ENCODE measurements at places on chromosomes 11 and 22. TPM values are rescaled to one million over a fixed set of nuclear protein-coding genes. Genes with fewer than 3 reads are reported as not detected.

The CD248 gene
- total RNA-seq: 38.6 TPM

The YDJC gene
- total RNA-seq: 9.0 TPM

The SMTNL1 gene
- total RNA-seq: not detected

DNA sequence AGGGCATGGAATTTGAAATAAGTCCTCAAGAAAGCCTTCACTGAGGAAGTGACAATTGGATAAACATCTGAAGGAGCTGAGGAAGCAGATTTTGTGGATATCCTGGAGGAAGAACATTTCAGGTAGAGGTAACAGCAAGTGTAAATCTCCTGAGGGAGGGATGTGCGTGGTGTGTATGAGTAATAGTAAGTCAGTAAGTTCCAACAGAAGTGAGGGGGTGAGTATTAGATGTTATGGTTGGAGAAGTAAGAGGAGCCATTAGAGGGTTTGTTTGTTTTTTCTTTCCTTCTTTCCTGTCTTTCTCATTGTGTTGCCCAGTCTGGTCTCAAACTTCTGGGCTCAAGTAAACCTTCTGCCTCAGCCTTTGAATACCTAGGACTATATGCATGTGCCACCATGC is 29.0 kb downstream of the ANKRD42 start:
- DNase-seq: no peak

GRCh38 chr11:118088531-118088930 is 1.8 kb upstream of the SMIM35 start:
- no peak for DNase-seq

GRCh38 chr11:81915045-81915444 is 818.6 kb downstream of the FAM181B start:
- no peak for DNase-seq

DNA sequence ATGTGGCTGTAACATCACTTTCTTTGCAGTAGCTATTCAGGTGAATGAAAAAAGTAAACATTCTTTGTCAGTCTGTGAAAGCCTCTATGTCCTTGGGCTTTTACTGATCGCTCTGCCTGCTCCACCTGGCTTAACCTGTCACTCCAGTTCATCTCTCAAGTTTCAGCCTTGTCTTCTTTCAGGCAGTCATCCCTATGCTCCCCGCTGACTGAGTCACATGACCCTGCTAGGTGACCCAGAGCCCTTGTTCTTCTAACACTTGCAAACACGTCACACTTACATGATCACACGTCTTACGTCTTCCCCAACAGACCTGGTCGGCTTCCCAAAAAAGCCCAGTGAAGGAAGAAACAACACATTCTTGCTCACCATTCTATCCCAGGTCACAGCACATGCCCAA is 499.3 kb upstream of the TENM4 start:
- DNase-seq: no peak

DNA sequence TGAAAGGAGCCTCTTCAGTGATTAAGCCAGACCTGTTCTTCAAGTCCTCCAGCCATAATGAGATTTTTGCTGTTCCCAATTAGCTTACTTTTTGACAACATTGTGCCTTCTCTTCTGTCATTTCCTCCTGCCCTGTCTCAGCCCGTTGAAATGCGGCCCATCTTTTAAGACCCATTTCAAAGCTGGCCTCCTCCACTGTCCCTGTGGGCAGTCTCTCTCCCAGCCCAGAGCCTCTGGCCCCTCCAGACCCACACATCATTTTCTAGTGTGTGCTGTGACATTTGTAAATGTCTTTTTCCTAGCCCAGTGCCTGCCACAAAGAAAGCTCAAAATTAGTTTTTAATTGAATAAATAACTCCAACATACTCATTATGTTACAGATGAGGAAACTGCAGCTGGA is 70.9 kb downstream of the BUD13 start:
- DNase-seq: no peak

GRCh38 chr11:16817351-16817750 is 78.9 kb downstream of the C11orf58 start:
- DNase-seq: no peak

DNA sequence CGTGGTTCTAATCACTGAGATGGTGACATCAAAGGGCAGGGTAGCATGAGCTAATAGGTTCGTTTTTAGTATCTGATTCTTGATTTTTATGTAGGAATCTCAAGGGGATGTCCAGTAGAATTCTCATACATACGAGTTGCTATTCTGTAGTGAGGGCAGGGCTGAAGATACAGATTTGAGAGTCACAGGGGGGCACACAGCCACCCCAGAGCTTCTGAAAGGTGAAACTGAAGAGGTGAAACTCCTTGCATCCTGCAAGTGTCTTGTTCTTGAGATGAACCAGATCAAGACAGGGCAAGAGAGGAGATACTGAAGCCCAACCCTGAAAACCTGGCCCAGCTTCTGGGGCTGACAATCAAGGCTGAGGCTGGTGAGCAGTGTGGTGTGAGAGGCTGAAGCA is 35.6 kb upstream of the TMEM123 start:
- no peak for DNase-seq

GRCh38 chr11:40037005-40037404 is 1422.4 kb downstream of the LRRC4C start:
- DNase-seq: no peak

DNA sequence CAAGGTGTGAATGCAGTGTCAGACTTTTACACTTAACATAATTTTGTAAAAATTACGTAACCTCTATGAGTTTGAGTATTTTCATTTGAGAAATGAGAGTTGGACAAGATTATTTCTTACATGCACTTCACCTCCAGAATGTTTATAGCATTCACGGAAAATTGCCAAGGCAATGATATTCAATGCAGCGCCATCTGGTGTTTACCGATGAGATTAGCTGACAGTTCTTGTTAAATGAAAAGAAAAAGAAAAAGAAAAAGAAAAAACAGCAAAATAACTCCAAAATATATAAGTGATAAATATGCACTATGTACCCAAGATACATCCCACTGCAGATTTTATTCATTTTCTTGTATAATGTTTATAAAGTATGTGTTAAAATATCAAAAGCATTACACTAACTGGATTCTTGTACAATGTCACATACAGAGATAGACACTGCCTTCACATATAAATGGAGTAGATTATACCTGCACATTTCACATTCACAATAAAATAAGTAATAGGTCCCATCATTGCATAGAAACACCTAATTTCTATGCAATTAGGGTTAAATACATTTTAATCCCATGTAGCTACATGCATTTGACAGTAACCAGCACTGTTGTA is 976.3 kb upstream of the FAT3 start:
- no peak for DNase-seq

GRCh38 chr22:36422287-36423014 is 34.7 kb upstream of the MYH9 start:
- no peak for DNase-seq

- DNase-seq: no peak
These were observed 7.6 kb upstream of the ASCL2 start for GRCh38 chr11:2277933-2278523.

- DNase-seq: no peak
These were observed 136.0 kb upstream of the SORL1-AS1 start for GRCh38 chr11:121588747-121589146.

- DNase-seq: no peak
These were observed 41.6 kb downstream of the ACER3 start for GRCh38 chr11:76902121-76903014.
